ENCODE measurements at places on chromosomes 5 and 9. TPM values are rescaled to one million over a fixed set of nuclear protein-coding genes. Genes with fewer than 3 reads are reported as not detected.
A peak's percentile ranks its signal among the peaks of the same experiment; 100 is the strongest.

The TTF1 gene
- total RNA-seq = 30.5 TPM

The FAM153A gene
- total RNA-seq = 8.4 TPM

The SLC6A3 gene
- not detected for total RNA-seq

The DIAPH1 gene
- total RNA-seq = 302 TPM

The FOXD1 gene
- not detected for total RNA-seq

The DPYSL3 gene
- total RNA-seq = not detected

The PCDH1 gene
- total RNA-seq = not detected

The OR1J2 gene
- total RNA-seq = not detected

The IFNW1 gene
- total RNA-seq = not detected

The ADGRD2 gene
- not detected for total RNA-seq

The IER5L gene
- 2.3 TPM for total RNA-seq

The GZMA gene
- total RNA-seq = 168 TPM

The RPP25L gene
- 26.8 TPM for total RNA-seq

DNA sequence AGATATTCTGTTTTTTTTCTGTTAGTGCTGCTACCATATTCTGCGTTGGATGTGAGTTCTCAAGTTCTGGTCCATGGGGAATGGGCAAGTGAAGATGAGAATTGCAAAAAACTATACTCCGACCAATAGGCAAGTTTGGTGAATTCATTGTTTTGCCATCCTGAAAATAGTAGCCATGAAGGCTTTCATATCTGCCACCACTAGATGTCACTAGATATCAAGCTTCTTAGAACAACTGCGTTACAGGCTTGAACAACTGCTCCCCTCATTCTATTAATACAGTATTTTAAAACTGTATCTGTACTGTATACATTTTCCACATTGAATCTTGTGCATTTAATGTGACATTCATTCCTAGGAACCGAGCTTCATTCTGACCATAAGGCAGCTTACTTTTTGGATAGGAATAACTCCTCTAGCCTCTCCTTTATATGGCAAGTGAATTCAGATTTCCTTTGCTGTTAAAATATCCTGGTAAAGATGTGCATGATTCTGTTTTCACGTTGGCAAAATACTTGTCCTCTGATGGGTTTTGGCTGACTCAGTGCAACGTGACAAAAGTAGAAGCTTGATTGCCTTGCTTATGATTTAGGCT lies 163.6 kb downstream of the SREK1 start:
- H3K27ac ChIP-seq = no peak overlapping the region
- peak; percentile 40 for DNase-seq
- peaks cover 19% of the 10 kb centered on the region for H3K27me3 ChIP-seq
- no peaks in the 10 kb centered on the region for H3K36me3 ChIP-seq
- peaks cover 7% of the 10 kb centered on the region for H3K4me1 ChIP-seq
- no peak overlapping the region for H3K4me3 ChIP-seq

- H3K27ac ChIP-seq = no peak overlapping the region
- H3K4me3 ChIP-seq = no peak overlapping the region
- H3K27me3 ChIP-seq = no peaks in the 10 kb centered on the region
- peaks cover 16% of the 10 kb centered on the region for H3K36me3 ChIP-seq
Measured at GRCh38 chr5:58999804-59000203, 416.9 kb downstream of the RAB3C start.

- H3K4me3 ChIP-seq = no peak overlapping the region
- H3K36me3 ChIP-seq = no peaks in the 10 kb centered on the region
- peak; percentile 85 for DNase-seq
- H3K27me3 ChIP-seq = peaks cover 2% of the 10 kb centered on the region
- no peaks in the 10 kb centered on the region for H3K4me1 ChIP-seq
Measured at GRCh38 chr5:134184155-134185135, 7.7 kb upstream of the SKP1 start.

DNA sequence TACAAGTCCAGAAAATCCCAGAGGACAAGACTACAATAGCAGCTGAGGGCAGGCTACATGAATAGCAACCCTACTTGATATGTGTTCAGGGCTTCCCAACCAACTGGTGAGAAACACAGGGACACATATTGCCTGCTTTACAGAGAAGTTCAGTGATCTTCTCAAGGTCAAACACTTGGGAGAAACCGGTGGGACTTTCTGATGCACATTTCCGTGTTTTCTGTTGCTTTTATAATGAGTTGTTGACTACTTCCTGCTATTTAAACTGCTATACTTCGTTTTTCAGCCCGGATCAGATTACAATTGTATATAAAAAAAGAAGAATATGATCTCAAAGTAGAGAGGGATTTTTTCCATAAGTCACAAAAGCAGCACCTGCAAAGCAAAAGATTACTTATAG lies 175.1 kb downstream of the SNX18 start:
- peaks cover 2% of the 10 kb centered on the region for H3K27me3 ChIP-seq
- DNase-seq = no peak
- H3K36me3 ChIP-seq = no peaks in the 10 kb centered on the region
- H3K27ac ChIP-seq = no peak overlapping the region
- no peaks in the 10 kb centered on the region for H3K4me1 ChIP-seq

DNA sequence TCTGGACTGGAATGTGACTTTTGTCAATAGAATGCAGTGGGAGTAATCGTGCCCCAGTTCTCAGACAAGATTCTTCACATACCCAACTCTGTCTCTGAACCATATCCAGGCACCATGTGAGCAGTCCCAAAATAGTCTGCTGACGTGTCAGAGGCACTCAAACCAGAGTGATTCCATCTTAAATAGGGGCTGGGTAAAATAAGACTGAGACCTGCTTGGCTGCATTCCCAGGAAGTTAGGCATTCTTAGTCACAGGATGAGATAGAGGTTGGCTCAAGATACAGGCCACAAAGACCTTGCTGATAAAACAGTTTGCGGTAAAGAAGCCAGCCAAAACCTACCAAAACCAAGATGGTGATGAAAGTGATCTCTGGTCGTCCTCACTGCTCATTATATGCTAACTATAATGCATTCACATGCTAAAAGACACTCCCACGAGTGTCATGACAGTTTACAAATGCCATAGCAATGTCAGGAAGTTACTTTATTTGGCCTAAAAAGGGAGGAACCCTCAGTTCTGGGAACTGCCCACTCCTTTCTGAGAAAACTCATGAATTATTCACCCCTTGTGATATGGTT lies 16.9 kb upstream of the PLCXD3 start:
- no peaks in the 10 kb centered on the region for H3K27me3 ChIP-seq
- no peak for DNase-seq
- H3K27ac ChIP-seq = no peak overlapping the region
- no peaks in the 10 kb centered on the region for H3K36me3 ChIP-seq
- no peak overlapping the region for H3K4me3 ChIP-seq

- H3K4me3 ChIP-seq = no peak overlapping the region
- H3K4me1 ChIP-seq = peaks cover 24% of the 10 kb centered on the region
- peaks cover 32% of the 10 kb centered on the region for H3K36me3 ChIP-seq
- no peak for DNase-seq
- H3K27ac ChIP-seq = no peak overlapping the region
Measured at GRCh38 chr5:37739817-37740261, 100.0 kb downstream of the GDNF start.

- DNase-seq = no peak
- H3K36me3 ChIP-seq = no peaks in the 10 kb centered on the region
- H3K27ac ChIP-seq = no peak overlapping the region
- H3K4me1 ChIP-seq = peaks cover 2% of the 10 kb centered on the region
Measured at GRCh38 chr9:90421786-90422185, 220.8 kb downstream of the DIRAS2 start.

- H3K27me3 ChIP-seq = no peaks in the 10 kb centered on the region
- no peak overlapping the region for H3K4me3 ChIP-seq
- no peak overlapping the region for H3K27ac ChIP-seq
- no peaks in the 10 kb centered on the region for H3K36me3 ChIP-seq
Measured at GRCh38 chr9:136085815-136086212, 9.3 kb downstream of the NACC2 start.

DNA sequence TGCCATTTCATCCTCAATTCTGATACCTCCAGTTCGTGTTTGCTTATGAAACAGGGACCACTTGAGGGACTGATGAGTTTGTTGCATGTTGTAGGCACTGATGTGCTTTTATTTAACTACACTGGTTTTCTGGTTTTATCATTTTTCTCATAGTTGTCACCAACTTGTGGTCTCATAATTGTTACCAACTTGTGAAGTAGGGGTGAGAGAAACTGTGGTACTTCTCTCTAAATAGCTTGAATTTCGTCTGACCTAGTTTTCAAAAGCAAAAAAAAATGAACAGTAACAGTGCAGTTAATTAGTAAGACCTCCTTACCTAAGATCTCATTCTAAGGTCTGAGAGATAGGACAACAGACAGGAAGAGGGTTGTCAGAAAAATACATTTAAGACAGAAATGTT lies 78.0 kb downstream of the ANXA2R start:
- DNase-seq = no peak
- no peaks in the 10 kb centered on the region for H3K27me3 ChIP-seq
- H3K4me3 ChIP-seq = no peak overlapping the region
- H3K4me1 ChIP-seq = peaks cover 9% of the 10 kb centered on the region

- DNase-seq = no peak
- H3K4me1 ChIP-seq = no peaks in the 10 kb centered on the region
Measured at GRCh38 chr5:171544913-171545765, 125.7 kb downstream of the FGF18 start.

- peaks cover 15% of the 10 kb centered on the region for H3K4me1 ChIP-seq
- DNase-seq = no peak
- peak overlapping the region; percentile 58 for H3K4me3 ChIP-seq
- peaks cover 13% of the 10 kb centered on the region for H3K27me3 ChIP-seq
- no peaks in the 10 kb centered on the region for H3K36me3 ChIP-seq
- H3K27ac ChIP-seq = no peak overlapping the region
Measured at GRCh38 chr9:125407432-125407973, 145.9 kb downstream of the GAPVD1 start.

GRCh38 chr5:91599863-91600262 lies 216.7 kb upstream of the ARRDC3 start:
- no peak for DNase-seq
- no peaks in the 10 kb centered on the region for H3K36me3 ChIP-seq
- H3K27me3 ChIP-seq = no peaks in the 10 kb centered on the region
- no peaks in the 10 kb centered on the region for H3K4me1 ChIP-seq
- no peak overlapping the region for H3K4me3 ChIP-seq
- no peak overlapping the region for H3K27ac ChIP-seq

DNA sequence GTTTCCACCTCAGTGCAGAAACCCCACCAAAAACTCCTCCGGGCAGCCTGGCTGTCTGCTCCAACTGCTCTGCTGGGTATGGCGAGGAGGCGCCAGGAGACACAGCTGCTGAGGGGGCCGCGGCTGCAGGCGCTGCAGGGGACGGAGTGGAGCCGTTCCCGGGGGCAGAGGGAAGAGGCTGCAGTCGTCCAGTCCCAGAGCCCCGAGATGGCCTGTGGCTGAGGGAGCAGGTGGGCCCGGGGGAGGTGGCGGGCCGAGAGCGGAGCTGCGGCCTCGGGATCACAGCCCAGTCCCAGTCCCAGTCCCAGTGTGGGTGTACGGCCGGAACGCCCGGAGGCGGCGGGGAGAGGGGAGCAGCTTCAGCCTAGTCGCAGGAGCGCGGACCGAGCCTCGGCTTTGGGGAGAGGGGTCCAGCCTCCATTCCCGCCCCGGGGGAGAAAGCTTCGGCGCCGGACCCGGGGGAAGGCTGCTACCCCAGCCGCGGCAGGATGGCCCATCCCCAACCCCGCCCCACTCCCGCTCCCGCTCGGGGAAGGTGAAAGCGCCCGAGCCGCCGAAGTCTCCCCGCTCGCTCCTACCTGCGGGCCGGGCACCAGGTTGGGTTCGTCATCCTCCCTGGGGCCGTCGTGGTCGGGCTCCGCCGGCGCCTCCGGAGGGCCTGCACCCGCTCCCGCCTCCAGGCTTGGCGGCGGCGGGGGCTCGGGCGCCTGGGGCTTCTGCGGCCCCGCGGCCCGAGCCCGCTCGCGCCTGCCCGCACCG lies 513 bp downstream of the FAM193B start:
- peak overlapping the region; percentile 13 for H3K27ac ChIP-seq
- DNase-seq = peak; percentile 31
- H3K36me3 ChIP-seq = peaks cover 24% of the 10 kb centered on the region
- H3K4me1 ChIP-seq = peaks cover 50% of the 10 kb centered on the region
- no peaks in the 10 kb centered on the region for H3K27me3 ChIP-seq

GRCh38 chr9:79572608-79573411 lies 1.0 kb downstream of the TLE4 start:
- H3K4me3 ChIP-seq = peak overlapping the region; percentile 93
- peaks cover 32% of the 10 kb centered on the region for H3K36me3 ChIP-seq
- peak overlapping the region; percentile 94 for H3K27ac ChIP-seq

DNA sequence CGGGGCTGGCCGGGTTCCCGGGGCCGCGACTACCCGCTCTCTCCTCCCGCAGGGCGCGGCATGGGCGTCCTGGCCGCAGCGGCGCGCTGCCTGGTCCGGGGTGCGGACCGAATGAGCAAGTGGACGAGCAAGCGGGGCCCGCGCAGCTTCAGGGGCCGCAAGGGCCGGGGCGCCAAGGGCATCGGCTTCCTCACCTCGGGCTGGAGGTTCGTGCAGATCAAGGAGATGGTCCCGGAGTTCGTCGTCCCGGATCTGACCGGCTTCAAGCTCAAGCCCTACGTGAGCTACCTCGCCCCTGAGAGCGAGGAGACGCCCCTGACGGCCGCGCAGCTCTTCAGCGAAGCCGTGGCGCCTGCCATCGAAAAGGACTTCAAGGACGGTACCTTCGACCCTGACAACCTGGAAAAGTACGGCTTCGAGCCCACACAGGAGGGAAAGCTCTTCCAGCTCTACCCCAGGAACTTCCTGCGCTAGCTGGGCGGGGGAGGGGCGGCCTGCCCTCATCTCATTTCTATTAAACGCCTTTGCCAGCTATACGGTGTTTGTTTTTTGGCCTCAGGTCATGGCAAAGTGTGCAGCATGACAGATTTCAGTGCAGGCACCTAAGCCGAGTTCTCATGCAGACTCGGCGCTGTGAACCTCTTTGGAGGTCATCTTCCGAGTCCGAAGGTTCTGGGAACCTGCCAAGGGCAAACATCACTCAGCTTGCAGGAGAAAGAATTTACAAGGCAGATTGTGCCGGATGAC lies 516 bp downstream of the MRPL41 start:
- H3K27ac ChIP-seq = peak overlapping the region; percentile 85
- H3K27me3 ChIP-seq = no peaks in the 10 kb centered on the region
- peak; percentile 28 for DNase-seq
- peak overlapping the region; percentile 75 for H3K4me3 ChIP-seq

- no peaks in the 10 kb centered on the region for H3K4me1 ChIP-seq
- H3K36me3 ChIP-seq = no peaks in the 10 kb centered on the region
- DNase-seq = no peak
Measured at GRCh38 chr9:7376213-7376612, 423.4 kb downstream of the DMAC1 start.

GRCh38 chr5:13809921-13810320 lies 134.6 kb downstream of the DNAH5 start:
- H3K27me3 ChIP-seq = no peaks in the 10 kb centered on the region
- no peak for DNase-seq
